Breast epithelium (tissue), 4 donors: ENCODE measurements at places on chromosomes 4 and X. TPM values are rescaled to one million over a fixed set of nuclear protein-coding genes. Genes with fewer than 3 reads are reported as not detected.

The CXCL1 gene
- total RNA-seq = 31.3 TPM

The ERCC6L gene
- not detected for total RNA-seq

The STAG2 gene
- 83.2 TPM for total RNA-seq

The POU4F2 gene
- total RNA-seq = not detected

The STARD8 gene
- total RNA-seq = 6.4 TPM

The CTAG1A gene
- not detected for total RNA-seq

The FAM114A1 gene
- total RNA-seq = 74.6 TPM

The SERTM2 gene
- total RNA-seq = 0.15 TPM

The POU3F4 gene
- total RNA-seq = not detected
